GM23248 (cell line): ENCODE measurements at places on chromosomes 5 and 9. TPM values are rescaled to one million over a fixed set of nuclear protein-coding genes. Genes with fewer than 3 reads are reported as not detected.

The ADAMTS13 gene
- total RNA-seq: 2.1 and 2.2 TPM in 2 replicates

The NUTM2F gene
- not detected in 2 replicates for total RNA-seq

The GARIN3 gene
- total RNA-seq: not detected in 2 replicates

The POU5F2 gene
- total RNA-seq: 0.32 and 0.76 TPM in 2 replicates

The GABRA1 gene
- total RNA-seq: not detected in 2 replicates

The CACNA1B gene
- not detected in 2 replicates for total RNA-seq

The LURAP1L gene
- total RNA-seq: 16.2 and 30.4 TPM in 2 replicates

The SIT1 gene
- not detected in 2 replicates for total RNA-seq

The TNIP1 gene
- 88.8 and 92.1 TPM in 2 replicates for total RNA-seq

The ADRA1B gene
- 0.32 and 0.63 TPM in 2 replicates for total RNA-seq

The ZFAND5 gene
- 166 and 184 TPM in 2 replicates for total RNA-seq

The TAS2R1 gene
- total RNA-seq: not detected in 2 replicates

The SGCD gene
- total RNA-seq: 67.0 and 69.7 TPM in 2 replicates

The ANKRD18A gene
- not detected in 2 replicates for total RNA-seq

The PRDM9 gene
- total RNA-seq: not detected in 2 replicates

The MRPL36 gene
- 30.9 and 33.9 TPM in 2 replicates for total RNA-seq

The PLPP7 gene
- 0.13 and 0.32 TPM in 2 replicates for total RNA-seq

The IFNK gene
- total RNA-seq: not detected in 2 replicates

The ADCY2 gene
- total RNA-seq: not detected in 2 replicates

The SPATA31E1 gene
- not detected in 2 replicates for total RNA-seq

The SRA1 gene
- 41.6 and 46.2 TPM in 2 replicates for total RNA-seq

The FBLL1 gene
- 1.3 TPM in 1 of 2 replicates, not detected in the other for total RNA-seq

The SCGB3A1 gene
- not detected in 2 replicates for total RNA-seq

The WDR38 gene
- not detected in 2 replicates for total RNA-seq

The SLC2A8 gene
- 9.9 and 11.9 TPM in 2 replicates for total RNA-seq

The MEIKIN gene
- total RNA-seq: not detected in 2 replicates

The KCNMB1 gene
- total RNA-seq: not detected in 2 replicates

The GRIN3A gene
- not detected in 2 replicates for total RNA-seq

The KCNV2 gene
- total RNA-seq: not detected in 2 replicates

The RFESD gene
- total RNA-seq: 0.38 and 1.2 TPM in 2 replicates

The CTNND2 gene
- total RNA-seq: not detected in 2 replicates

The TMC1 gene
- 2.4 TPM in 1 of 2 replicates, not detected in the other for total RNA-seq

The ISCA1 gene
- 46.7 and 55.9 TPM in 2 replicates for total RNA-seq

The IGFBPL1 gene
- total RNA-seq: 0.76 TPM in 1 of 2 replicates, not detected in the other

The ADAM19 gene
- 20.5 and 21.1 TPM in 2 replicates for total RNA-seq

The SAPCD2 gene
- 5.4 TPM in 2 replicates for total RNA-seq

The MUSK gene
- not detected in 2 replicates for total RNA-seq

The PCDHB16 gene
- total RNA-seq: 4.2 and 5.1 TPM in 2 replicates

The MCC gene
- total RNA-seq: 8.8 and 11.6 TPM in 2 replicates

The SLC22A4 gene
- 26.0 and 26.3 TPM in 2 replicates for total RNA-seq

The FBXW2 gene
- 18.3 and 23.7 TPM in 2 replicates for total RNA-seq

The TNFSF8 gene
- not detected in 2 replicates for total RNA-seq

The FAM221B gene
- total RNA-seq: not detected in 2 replicates

The OGN gene
- 0.11 TPM in 1 of 2 replicates, not detected in the other for total RNA-seq

The TRIM32 gene
- total RNA-seq: 38.2 and 41.9 TPM in 2 replicates
